ENCODE measurements at places on chromosomes 6 and 20.

DNA sequence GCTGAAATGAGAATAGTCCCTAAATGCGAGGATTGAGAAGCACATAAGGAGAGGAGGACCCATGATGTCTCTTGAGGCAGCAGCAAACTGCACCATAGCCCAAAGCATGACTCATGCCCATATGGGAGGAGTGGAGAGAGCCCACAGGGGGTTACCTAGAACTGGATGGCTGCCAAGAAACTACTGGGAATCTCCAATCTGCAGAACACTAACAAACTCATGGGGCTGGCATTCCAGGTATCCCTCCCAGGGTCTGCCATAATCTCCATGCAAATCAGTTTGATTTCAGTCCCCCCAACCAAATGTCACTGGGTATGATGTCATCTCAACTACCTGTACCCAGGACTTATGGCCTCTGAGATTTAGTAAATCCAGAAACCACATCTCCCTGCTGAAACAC is 410.5 kb downstream of the PTPRT start:
- no peak for DNase-seq

GRCh38 chr20:10805764-10806163 is 132.0 kb upstream of the JAG1 start:
- DNase-seq = no peak

DNA sequence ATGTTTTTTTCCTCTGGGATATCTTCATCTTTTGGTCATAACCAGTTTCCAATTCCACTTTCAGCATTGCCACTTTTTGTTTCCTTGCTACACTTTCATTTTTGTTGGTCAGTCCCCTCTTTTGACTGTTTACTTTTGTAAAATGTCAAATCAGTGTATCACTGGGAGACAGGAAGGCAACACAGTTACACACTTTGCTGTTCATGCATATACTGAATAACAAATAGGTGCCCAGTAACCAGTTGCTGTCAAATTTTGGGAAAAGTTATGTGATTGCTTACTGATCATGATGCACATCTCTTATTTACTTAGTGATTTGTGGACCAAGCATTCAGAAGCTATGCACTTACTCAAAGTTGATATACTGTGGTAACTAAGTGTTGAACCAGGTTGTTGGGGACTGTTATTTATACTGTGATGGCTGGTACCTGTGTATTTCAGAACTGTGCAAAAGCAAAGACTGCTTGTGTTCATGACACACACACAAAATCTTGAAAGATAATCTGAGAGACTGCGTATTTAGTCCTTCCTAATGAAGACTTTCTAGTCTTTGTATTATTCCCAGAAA is 41.0 kb downstream of the ZNF292 start:
- DNase-seq = no peak

GRCh38 chr20:20580139-20580538 is 132.3 kb downstream of the RALGAPA2 start:
- no peak for DNase-seq

Data from NB4 (cell line).